ENCODE measurements at places on chromosomes 6 and 20. TPM values are rescaled to one million over a fixed set of nuclear protein-coding genes. Genes with fewer than 3 reads are reported as not detected.

DNA sequence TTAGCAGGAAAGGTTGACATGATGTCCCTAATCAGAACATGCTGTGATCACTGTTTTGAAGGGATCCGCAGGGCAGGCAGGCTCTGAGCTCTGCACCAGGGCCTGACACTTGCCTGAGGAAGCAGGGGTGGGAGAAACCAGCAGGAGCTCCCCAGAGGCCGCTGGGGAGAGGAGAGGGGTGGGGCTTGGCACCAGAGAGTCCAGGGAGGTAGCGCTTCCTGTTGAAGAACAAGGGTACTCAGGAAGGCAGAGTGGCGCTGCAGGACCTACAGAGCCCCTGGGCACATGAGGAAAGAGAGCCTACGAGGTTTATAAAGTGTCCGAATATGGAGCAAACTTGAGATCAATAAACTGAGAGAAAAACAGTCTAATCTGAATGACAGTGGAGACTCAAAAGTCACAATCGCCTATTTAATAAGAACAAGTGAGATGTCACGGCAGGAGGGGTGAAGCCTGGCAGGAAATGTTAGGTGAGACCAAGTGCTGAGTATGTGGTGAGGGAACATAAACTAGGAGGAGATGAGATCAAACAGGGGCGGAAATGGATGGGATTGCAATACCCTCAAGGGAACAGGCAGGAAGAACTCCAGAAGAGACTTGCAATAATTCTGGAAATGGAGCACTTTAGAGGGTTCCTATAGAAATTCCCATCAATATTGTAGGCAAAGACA, 5.8 kb upstream of the TBXT start:
- DNase-seq: peak; percentile 31

GRCh38 chr6:19160081-19160730, 677.0 kb upstream of the ID4 start:
- DNase-seq: no peak

DNA sequence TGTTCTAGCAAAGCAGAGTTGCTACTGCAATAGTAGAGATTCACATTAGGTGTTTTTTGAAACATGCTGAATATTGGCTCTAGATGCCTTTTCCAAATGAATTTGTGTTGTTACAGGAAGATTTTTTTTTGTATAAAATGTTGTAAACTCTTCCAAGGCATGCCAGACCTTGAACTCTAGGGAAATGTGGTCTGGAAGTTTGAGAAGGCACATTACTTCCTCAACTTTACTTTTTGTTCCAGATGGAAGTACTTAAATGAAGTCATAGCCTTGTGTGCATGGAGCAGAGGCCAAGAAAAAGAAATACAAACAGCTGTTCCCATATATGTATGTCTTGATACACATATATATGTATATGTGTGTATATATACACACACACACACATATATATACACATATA, 585.7 kb upstream of the MARCKS start:
- no peak for DNase-seq

GRCh38 chr6:84762220-84763002, 2.0 kb downstream of the TBX18 start:
- DNase-seq: no peak

DNA sequence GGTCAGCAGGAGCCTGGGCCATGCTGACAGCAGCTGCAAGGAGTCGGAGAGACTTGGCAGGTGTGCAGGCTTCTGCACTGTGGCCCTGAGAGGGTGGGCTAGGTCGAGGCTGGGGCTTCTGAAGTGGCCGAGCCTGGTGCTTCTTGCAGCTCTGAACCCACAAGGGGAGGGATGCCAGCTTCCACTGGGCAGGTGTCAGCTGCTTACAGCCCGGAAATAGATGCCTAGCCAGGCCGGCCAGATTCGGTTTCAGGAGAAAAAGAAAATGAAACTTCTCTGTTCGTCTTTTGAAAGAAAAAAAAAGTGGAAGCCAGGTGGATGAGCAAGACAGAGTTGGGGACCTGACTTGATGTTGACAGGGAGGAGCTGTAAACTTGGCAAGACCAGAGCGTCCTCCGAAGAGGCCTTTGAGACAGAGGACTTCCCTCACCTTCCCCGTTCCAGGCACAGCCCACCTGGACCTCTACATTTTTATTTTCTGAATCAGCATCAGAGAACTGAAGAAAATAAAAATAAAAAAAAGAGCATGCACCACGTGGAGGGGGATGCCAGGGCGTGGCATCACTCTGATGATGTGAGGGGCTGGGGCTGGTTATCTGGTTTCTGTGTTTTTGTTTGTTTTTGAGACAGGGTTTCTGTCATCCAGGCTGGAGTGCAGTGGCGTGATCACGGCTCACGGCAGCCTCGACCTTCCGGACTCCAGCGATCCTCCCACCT, at the start of gene ZBP1:
Gene ZBP1 (minus strand): TSS at position 153 of the 717 bp plus-strand sequence. CDS start 131 bp downstream, at position 22.
- no peak for DNase-seq

DNA sequence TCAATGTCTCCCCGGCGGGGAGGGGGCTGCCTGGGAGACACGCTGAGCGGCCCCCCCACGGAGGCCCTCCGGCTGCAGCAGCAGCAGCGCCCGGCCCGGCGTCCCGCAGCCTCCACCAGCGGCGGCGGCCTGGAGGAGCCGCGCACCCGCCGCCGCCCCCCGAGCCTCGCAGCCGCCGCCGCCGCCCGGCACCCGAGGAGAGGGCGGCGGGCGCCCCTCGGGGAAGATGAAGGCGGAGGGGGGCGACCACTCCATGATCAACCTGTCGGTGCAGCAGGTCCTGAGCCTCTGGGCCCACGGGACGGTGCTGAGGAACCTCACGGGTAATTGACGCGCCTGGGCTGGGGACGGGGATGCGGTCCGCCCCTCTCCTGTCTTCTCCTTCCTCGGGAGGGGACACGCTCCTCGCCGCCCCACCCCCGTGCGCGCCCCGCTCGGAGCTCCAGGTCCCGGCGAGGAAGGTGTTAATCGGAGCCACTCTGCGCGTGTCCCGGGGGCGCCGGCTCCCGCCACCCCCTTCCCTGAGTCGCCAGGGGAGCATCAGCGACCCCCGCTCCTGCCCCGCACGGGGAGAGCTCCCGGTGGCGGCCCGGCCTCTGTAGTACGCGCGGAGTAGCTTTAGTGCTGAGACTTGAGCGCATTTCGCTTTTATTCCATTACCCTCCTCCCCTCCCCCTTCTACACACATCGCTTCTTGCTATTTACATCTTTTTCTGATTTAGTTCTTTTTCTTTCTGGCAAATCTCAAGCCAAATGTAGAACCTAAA, 686 bp downstream of the TMEM170B start:
- DNase-seq: peak; percentile 52

GRCh38 chr6:158564243-158565121, 4.6 kb downstream of the TMEM181 start:
- DNase-seq: no peak

GRCh38 chr20:38434301-38434741, 807 bp downstream of the SNHG17 start:
- DNase-seq: no peak

- no peak for DNase-seq
Observed at GRCh38 chr6:35970181-35970580, 49.3 kb upstream of the SRPK1 start.

GRCh38 chr20:44203161-44203560, 7.4 kb downstream of the OSER1 start:
- DNase-seq: no peak

DNA sequence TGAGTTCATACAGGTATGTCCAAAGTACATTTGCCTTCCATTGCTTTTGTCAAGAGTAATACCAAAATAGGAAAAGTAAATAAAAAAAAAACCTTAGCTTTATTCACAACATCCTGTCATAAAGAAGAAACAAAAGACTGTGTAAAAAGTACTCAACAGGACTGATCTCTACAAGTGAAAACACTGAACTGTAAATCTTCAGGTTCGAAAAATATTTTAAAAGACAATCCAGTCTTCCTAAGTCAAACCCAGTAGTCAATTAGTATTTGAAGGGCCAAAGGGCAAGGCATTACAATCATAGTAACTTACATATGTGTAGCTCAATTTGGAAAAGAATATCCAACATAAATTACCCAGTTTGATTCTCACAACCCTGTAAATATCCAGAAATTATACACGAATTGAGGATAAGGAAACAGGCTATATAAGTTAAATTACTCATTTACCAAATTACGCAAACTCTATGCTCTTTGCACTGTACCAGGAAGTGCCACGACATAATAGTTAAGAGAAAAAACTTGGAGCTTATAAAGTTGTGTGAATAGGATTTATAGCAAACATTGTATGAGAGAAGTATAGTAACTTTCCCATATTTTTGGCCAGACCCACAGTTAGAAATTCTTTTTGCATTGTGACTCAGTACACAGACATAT, 21.2 kb downstream of the PTPRK start:
- DNase-seq: no peak

DNA sequence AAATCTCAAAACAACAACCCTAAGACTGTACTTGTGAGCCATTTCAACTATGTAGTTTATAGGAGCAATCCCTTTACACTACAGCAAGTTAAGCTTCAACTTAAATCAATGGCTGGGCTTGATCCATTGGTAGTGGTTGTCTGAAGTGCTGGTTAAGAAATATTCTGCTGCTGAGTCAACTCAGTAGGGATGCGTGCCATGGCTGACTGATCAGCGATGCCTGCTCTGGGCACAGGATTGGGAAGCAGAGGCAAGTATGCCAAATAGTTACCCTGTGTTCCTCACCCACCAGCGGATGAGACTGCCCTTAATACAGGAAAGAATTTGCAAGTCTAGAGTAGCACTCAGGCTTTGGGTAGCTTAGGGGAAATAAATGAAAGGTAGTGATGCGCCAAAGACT, 41.5 kb downstream of the GCM1 start:
- no peak for DNase-seq

DNA sequence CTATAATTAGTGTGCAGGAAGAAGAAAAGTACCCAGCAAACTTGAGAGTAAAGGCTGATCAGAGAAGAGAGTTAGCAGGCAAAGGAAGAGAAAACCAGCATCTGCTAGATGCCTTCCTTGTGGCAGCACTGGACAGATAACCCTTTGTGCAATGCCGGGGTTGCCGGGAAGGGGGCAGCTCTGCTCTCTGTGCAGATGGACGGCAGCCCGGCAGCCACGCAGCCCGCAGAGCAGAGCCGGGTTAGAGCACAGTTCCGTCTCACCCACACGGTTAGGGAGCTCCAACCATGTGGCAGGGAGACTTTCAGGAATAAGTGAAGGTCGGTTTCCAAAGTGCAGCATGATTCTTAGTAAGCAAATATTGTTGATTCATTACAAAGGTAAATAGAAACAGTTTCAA, 80.0 kb upstream of the RPS6KA2 start:
- DNase-seq: peak; percentile 76

GRCh38 chr6:26335631-26336323, 29.2 kb upstream of the BTN3A2 start:
- DNase-seq: no peak

DNA sequence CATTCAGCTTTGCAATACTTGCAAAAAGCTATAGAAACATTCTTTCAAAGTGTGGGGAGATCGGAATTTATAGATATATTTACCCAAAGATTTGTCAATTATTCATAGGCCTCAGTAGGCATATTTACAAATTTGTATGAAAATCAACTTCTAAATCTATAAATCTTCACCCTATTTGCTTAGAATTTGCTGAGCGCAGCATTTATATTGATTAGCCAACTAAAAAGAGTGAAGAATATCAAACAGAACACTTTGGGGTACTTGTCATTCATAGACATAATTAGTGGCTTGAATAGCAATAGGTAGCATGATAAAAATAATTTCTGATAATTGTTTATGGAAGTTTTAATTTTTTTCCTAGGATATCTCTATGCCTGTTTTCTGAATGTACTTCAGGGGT, 244.5 kb upstream of the SLC35B3 start:
- no peak for DNase-seq

GRCh38 chr20:5918856-5919625, 31.3 kb downstream of the TRMT6 start:
- DNase-seq: no peak

GRCh38 chr6:3383525-3383924, 73.3 kb downstream of the SLC22A23 start:
- DNase-seq: no peak

GRCh38 chr6:2784061-2784460, 18.9 kb downstream of the WRNIP1 start:
- DNase-seq: no peak

- DNase-seq: no peak
Observed at GRCh38 chr6:160106701-160107100, 14.9 kb upstream of the SLC22A1 start.

- no peak for DNase-seq
Observed at GRCh38 chr20:62508641-62509051, 32.9 kb upstream of the GATA5 start.

- DNase-seq: no peak
Observed at GRCh38 chr6:52407467-52407866, 12.7 kb upstream of the EFHC1 start.

GRCh38 chr6:112173221-112173804, 81.1 kb downstream of the LAMA4 start:
- no peak for DNase-seq

DNA sequence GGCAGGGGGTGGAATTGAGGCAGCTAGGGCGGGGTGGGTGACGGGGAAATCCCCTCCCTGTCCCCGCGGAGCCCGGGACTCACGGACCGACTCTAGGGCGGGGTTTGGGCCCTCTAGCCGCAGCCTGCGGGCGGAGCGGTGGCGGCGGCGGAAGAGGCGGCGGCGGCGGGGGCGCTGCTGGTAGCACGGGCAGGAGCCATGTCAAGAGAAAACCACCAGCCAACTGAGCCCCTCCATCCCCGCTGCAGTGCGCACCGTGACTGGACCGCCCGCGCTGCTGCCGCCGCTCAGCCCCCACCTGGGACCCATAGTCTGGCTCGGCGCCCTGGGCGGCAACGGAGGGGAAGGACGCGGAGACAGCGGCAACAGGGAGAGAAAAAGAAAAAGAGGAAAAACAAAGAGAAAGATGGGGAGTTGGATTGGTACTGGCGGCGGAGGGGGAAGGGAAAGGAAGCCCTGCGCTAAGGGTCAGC, 1.2 kb upstream of the C6orf62 start:
- DNase-seq: peak; percentile 64

DNA sequence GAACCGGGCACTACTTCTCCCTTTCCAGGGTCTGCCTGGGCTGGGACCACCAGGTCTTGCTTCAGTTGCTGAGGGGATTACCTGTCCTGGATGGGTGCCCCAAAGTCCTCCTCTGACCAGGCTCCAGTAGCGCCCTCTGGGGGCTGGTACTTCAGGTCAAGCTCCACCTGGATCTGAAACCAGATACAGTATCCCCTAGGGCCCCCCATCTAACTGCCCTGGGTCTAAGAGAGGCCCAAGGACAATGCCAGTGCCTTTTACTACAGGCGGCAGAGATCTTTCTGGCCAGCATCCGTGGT, 11.2 kb upstream of the SPAG4 start:
- no peak for DNase-seq

Gene DPPA5
- total RNA-seq: not detected

Gene ADA
- 2.9 TPM for total RNA-seq

Gene PAK5
- total RNA-seq: 1.6 TPM

Gene NR2E1
- total RNA-seq: not detected

Gene LRP11
- total RNA-seq: 14.2 TPM

Gene NPEPL1
- total RNA-seq: 18.0 TPM

Gene TMC2
- not detected for total RNA-seq

Gene SLC22A1
- total RNA-seq: 0.59 TPM

Gene BPIFB1
- not detected for total RNA-seq

Gene C6orf141
- total RNA-seq: 2.4 TPM

Gene DEFB115
- not detected for total RNA-seq

Gene UBE2J1
- total RNA-seq: 29.3 TPM

Gene COL9A3
- 5.2 TPM for total RNA-seq

Gene SLC23A2
- 9.7 TPM for total RNA-seq

Measured in pancreas (tissue), 10 donors.